Neuronal stem cell (in vitro differentiated cells): ENCODE measurements at places on chromosomes 12 and 14.

DNA sequence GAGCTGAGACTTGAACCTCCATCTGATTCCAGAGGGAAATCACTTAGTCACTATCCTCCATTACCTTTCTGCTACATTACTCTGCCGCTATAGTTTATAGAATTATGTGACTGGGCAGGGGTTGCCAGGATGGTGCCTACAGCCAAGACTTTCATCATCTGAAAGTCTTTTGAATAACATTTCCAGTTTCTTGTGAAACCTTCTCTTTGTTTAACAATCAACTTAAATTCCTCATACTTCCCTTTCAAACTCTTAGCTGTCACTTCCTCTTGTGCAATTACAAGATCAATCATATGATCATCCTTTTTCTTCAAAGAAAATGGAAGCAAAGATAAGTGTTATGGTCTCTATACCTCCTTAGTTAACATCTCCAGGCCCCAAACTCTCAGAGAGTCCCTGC lies 25.4 kb upstream of the PELI2 start:
- H3K36me3 ChIP-seq = no peaks in the 10 kb centered on the region
- no peak overlapping the region for H3K27ac ChIP-seq
- peaks cover 9% of the 10 kb centered on the region for H3K4me1 ChIP-seq
- no peak overlapping the region for H3K4me3 ChIP-seq

DNA sequence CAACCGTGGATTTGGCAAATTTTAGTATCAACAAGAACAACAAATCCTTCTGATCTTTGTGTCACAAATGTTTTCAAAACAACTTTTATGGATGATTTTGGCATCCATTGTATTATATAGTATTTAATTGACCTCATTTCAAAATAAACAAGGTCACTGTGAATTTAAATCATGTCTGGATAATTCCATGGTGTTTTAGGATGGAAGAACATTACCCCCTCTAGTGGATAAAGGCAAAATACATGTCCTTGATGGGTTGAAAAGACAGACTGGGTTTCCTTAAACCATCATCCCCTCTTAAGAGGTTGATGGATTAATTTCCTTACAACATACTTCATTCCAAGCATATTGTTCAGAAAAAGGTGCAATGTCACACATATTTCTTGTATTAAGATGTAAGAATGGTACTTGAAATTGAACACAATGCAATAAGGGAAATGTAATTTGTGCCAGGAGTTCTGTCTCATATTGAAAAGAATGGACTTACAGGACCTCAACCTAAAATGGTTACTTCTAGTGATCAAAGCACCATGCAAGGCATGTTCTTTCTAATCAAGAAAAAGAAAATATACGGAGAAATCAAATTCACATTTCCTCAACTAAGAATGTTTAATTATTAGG lies 352.0 kb downstream of the BCAT1 start:
- H3K27me3 ChIP-seq = no peaks in the 10 kb centered on the region
- H3K4me3 ChIP-seq = no peak overlapping the region
- H3K4me1 ChIP-seq = no peaks in the 10 kb centered on the region
- DNase-seq = peak; percentile 15
- H3K36me3 ChIP-seq = no peaks in the 10 kb centered on the region

GRCh38 chr14:104682107-104682593 lies 7.3 kb upstream of the INF2 start:
- no peaks in the 10 kb centered on the region for H3K27me3 ChIP-seq
- peak overlapping the region; percentile 76 for H3K27ac ChIP-seq
- DNase-seq = no peak

DNA sequence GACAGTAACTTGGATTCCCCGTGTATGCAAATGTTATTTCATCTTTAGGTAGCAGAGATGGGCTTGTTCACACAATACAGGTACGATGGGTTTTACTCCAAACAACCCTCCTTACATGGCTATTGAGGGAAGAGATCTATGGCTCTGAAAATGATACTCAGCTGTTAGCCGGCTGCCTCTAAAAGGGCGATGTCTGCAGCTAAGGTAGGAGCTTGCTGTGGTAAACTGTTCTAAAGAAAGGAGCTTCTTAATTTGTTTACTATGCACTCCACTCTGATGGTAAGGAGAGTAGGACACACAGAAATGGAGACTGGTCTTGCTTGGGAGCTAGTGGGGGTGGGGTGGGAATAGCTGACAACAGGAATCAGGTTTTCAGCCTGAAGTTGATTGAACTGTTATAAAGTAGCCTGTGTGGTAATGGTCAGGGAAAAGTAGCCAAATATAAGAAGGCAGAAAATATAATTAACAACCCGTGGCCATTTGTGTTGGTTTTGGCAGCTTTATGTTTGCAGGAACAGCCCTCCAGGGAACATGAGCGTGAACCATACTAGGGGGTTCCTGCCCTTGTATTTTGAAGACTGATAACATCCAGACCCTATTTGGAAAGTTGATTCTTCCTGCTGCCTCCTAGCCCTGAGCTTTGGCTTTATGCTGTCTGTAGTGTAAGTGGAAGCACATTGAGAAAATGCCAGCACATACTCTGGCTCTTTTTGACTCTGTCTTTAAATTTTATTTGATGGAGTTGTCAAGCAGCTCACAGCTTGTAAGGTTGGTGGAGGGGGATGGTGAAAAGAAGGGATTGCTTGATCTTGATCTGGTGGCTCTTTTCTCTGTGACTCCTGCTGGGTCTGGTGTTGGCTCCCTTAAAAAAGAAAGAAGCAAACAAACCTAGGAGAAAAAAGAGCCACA lies 929.8 kb downstream of the DIO2 start:
- no peaks in the 10 kb centered on the region for H3K27me3 ChIP-seq
- no peak for DNase-seq
- H3K4me3 ChIP-seq = no peak overlapping the region
- H3K27ac ChIP-seq = no peak overlapping the region
- peaks cover 27% of the 10 kb centered on the region for H3K4me1 ChIP-seq
- no peaks in the 10 kb centered on the region for H3K36me3 ChIP-seq

DNA sequence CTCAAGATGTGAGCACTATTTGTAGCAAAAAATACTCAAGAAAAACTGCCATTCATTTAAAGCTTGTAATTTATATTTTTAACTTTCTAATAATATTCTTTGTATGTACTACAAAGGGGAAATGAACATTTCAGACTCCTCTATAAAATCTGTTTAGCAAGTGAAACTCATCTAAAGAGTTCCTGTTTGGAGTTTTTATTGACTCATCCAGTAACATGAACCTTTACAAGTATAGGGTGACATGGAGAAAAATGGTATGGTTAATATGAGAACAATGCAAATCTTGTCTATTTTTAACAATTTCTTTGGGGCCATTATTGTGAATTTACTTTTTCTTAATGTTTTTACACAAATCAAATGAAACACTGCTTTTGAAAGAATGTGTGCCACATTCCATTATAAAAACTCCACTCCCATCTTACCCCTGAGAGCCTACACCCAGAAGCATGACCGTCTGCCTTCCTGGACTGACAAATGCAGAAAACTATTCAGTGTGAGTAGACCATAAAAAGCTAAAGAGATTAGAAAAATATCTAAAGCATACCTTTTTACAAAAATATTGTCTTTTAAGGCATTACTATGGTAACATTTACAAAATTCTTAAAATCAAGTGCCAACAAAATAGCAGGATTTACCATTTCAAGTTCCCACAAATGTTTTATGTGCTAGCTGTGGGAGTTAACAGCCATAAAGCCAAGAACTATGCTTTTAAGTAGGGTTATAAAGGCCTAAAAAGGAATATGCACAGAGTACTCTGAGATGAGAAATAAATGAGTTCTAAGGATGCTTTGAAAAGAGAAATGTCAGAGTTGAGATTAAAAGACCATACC lies 144.0 kb downstream of the ADAMTS20 start:
- H3K4me1 ChIP-seq = no peaks in the 10 kb centered on the region
- H3K27ac ChIP-seq = no peak overlapping the region
- H3K27me3 ChIP-seq = no peaks in the 10 kb centered on the region
- no peak for DNase-seq
- H3K36me3 ChIP-seq = no peaks in the 10 kb centered on the region
